Liver (tissue), 10 donors: ENCODE measurements at places on chromosomes 5 and 9. TPM values are rescaled to one million over a fixed set of nuclear protein-coding genes. Genes with fewer than 3 reads are reported as not detected.

GRCh38 chr5:94353605-94354004 lies 264.8 kb downstream of the KIAA0825 start:
- DNase-seq = no peak

GRCh38 chr5:1226231-1226630 lies 1.1 kb downstream of the SLC6A18 start:
- DNase-seq = no peak

GRCh38 chr9:126589349-126589748 lies 24.4 kb upstream of the LMX1B start:
- DNase-seq = no peak

DNA sequence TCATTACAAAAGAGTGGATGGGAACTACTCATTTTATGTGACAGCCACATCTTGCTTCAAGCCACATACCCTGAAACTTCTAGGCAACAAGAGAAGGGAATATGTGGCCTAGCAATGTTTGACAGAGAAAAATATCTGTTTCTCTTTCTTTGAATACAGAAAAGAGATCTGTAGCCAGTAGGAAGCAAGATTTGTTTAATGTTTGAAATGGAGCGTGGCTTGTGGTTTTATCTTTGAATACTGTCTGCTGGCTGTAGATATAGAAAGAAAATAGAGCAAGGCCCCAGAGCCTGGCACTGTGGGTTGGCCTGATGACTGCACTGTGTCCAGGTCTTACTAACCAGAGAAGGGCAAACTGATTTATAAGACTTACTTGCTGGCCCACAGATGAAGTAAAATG lies 133.8 kb downstream of the ARHGEF28 start:
- no peak for DNase-seq

DNA sequence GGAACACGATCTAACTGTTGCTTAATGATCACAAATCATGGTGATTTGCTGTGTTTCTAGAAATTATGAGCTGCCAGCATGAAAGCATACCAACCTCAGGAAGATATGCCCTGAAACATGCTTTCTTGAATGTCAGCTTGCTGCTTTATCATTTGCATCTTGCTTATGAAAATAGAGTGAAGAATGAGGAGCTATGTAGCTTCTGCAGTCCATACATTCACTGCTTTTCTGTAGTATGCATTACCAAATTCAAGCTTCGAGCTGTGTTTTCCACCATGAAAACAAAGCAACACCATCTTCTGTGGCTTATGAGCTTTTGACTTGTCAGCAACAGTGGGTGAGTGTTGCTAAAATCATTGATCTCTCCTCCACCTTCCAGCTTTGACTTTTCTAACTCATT lies 16.5 kb downstream of the F2RL2 start:
- no peak for DNase-seq

- no peak for DNase-seq
These were observed 41.7 kb downstream of the UNC5A start for GRCh38 chr5:176851871-176852658.

DNA sequence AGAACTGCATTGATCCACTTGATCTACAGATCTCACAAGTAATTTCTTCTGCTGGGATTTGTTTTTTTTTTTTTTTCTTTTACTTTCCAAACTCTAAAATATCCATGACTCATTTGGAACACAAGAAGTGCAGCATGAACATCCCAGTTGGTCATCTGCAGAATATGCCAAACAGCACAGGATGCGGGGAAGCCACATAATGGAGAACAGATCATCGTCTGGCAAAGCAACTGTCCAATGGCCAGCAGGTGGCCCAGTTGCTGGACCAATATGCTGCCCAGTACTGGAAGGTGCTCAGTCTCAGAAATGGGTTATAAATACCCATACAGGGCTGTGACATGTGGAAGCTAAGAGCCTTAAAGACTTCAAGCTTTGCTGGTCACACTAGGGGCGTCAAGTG lies 221.3 kb upstream of the TAS2R1 start:
- no peak for DNase-seq

GRCh38 chr5:31346896-31347551 lies 153.5 kb downstream of the CDH6 start:
- DNase-seq = no peak

- DNase-seq = no peak
These were observed 59.5 kb upstream of the GGTA1 start for GRCh38 chr9:121559183-121559582.

DNA sequence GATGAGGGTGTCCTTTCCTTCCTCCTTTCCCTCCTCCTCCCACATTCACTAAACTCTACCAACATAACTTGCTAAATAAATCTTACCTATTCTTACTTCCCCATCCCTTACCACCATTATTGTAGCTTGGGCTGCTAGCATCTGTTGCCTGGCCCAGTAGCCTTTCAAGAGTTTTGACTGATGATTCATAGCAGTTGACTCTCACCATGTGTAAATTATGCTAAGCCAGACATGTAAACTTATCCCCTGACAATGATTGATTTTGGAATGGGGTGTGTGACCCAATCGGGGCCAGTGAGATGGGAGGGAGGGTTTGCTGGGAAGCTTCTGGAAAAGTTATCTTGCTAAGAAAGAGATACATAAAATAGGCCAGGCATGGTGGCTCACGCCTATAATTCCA lies 161.8 kb upstream of the SPRY4 start:
- DNase-seq = no peak

GRCh38 chr5:39014561-39014960 lies 59.6 kb downstream of the RICTOR start:
- no peak for DNase-seq

DNA sequence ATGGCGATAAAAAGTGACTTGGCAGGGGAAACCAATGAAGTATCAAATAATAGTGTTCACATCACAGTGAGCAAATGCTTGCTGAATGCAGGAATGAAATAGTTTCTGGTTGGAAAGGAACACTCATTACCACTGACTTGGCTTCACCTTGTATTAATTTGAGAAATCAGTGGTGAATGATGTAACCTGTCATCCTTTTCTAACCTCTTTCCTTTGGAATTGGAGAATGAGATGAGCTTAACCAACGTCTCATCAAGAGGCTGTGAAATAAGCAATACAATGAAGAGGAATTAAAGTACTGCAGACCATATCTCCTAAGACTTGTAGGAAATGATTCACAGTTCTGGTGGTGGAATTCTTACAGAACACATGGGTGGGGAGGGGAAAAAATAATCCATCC lies 192.2 kb downstream of the DMAC1 start:
- DNase-seq = no peak

Gene TMEM267
- 5.4 TPM for polyA plus RNA-seq

Gene PARP8
- 6.2 TPM for polyA plus RNA-seq

Gene MLANA
- polyA plus RNA-seq = 0.07 TPM

Gene GCNT1
- 0.82 TPM for polyA plus RNA-seq

Gene ARL15
- polyA plus RNA-seq = 6.8 TPM

Gene FXN
- 30.5 TPM for polyA plus RNA-seq
